ENCODE measurements at places on chromosomes 4 and X.

GRCh38 chr4:27276307-27277073 is 415.8 kb downstream of the STIM2 start:
- no peak for DNase-seq

DNA sequence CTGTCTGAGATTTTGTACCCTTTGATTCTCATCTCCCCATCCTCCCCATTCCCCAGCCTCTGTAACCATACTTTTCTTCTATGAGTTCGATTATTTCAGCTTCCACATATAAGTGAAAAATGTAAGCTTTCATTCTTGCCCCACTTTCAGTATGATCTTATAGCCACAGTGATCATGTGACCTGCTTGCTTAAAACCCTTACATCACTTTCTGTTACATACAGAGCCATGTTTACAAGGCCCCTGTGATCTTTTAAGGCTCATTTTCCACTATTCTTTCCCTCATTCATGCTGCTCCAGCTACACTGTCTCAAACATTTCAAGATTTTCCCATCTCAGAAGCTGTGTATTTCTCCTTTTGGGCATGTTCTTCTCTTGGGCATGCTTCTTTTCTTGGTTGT is 147.7 kb downstream of the DCK start:
- no peak for DNase-seq

GRCh38 chr4:139642364-139642763 is 23.3 kb upstream of the MGST2 start:
- DNase-seq, result no peak

GRCh38 chrX:23766650-23767551 is 16.1 kb upstream of the SAT1 start:
- DNase-seq, result no peak

DNA sequence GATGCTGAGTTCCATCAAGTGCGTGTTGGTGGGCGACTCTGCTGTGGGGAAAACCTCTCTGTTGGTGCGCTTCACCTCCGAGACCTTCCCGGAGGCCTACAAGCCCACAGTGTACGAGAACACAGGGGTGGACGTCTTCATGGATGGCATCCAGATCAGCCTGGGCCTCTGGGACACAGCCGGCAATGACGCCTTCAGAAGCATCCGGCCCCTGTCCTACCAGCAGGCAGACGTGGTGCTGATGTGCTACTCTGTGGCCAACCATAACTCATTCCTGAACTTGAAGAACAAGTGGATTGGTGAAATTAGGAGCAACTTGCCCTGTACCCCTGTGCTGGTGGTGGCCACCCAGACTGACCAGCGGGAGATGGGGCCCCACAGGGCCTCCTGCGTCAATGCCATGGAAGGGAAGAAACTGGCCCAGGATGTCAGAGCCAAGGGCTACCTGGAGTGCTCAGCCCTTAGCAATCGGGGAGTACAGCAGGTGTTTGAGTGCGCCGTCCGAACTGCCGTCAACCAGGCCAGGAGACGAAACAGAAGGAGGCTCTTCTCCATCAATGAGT is 46.6 kb downstream of the RHOH start:
- DNase-seq, result no peak

- DNase-seq, result no peak
Measured at GRCh38 chrX:68757731-68758130, 71.1 kb upstream of the EFNB1 start.

DNA sequence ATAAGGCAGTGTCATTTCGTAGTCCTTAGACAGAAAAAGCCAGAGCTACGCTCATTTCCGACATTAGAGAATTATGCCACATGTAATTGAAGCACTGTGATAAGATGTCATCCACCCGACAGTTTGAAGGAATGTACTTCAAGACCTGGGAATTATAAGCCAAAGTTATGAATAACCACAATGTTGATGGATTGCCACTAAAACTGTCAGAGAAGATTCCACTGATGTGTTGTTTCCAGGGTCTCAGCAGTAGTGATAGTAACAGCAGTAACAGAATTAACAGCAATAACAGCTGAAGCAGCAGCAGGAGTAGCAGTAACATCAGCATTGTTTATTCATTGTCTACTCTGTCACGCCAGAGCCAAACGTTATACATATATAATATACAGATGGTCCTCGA is 24.7 kb downstream of the RAB33A start:
- DNase-seq, result no peak

DNA sequence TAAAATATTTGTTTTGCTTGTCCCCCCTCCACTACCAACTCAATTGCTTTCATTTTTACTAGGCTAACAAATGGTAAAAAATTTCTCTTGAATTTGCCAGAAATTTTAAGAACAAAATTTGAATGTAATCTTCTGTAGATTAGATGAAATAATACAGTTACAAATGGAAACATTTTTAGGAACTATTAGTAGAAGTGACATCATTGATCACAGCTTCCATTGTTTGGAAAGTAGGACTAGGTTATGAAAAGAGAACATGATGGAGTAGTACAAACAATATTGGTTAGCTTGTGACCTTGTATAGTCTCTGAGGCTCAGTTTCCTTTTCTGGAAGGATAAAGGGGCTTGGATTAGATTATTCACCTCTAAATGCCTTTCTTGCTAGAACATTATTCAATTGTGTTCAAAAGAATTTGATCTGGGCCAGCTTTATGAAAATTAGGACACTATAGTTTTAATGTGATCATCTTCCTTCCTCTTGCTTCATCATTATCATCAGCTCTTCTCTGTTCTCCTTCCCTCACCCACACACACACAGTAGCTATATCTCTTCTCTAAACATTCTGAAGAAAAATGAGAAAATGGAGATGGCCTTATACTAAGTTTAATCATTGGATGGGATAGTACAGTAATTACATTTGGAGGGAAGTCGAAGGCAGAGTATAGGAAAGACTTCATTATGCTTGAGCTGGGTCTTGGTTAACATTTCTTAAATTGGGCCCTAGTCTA is 9.9 kb downstream of the MTMR1 start:
- DNase-seq, result no peak

Data from endodermal cell (in vitro differentiated cells).